GM20000 (cell line): ENCODE measurements at places on chromosomes 2 and 18.

DNA sequence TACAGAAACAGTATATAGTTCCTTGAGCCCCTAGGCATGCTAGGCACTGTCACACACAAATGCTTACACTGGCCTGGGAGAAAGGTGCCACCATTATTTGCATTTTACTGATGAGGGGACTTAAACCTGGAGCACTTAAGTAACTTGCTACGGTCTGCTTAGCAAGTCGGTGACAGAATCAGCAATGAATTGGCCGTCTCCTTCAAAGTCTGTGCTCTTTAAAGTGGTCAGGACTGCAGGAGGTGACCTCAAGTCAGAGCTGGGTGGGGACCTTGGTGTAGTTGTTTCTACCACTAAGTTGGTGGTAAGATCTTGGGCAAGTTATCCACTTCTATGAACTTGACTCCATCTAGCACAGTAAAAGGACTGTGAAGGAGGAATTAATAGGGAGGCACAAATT lies 34.8 kb downstream of the PTPRM start:
- DNase-seq: no peak

DNA sequence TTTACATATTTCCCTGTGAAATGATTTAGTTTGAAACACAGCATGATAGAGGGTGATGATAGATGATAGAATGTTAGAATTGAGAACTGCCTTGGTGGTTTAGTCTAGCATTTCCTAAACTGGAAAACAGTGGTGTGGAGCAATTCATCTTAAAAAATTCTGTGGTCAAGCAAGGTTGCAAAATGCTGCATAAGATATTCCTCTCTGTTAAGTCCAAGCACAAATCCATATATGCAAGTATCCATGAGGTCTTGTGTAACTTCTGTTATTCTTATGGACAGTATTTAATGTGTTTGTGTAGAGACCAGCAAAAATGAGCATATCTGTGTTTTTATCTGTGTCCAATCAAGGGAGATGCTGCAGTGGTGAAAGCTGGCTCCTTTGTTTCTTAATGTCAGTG lies 30.0 kb downstream of the CPS1 start:
- DNase-seq: no peak

DNA sequence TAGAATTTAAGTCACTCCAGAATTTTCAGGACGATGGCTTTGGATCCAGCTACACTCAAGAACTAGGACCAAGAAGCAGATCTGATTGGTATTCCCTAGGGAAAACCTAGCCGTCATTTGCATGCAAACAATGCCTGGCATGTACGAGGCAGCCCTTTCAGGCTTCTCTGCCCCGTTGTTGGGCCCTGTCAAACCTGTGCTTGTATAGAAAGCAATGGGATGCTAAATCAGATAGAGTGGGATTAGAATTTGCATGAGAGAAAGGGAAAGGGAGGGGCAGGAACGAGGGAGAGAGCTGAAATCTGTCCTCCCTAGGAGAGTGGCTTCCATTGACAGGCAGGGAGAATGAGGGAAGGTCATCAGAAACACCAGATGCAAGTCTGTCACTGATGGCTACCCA lies 28.6 kb downstream of the ARID5A start:
- no peak for DNase-seq

- no peak for DNase-seq
These were observed 247.0 kb downstream of the TWIST2 start for GRCh38 chr2:239094867-239095266.

GRCh38 chr2:65482971-65483370 lies 50.6 kb upstream of the SPRED2 start:
- DNase-seq: no peak

DNA sequence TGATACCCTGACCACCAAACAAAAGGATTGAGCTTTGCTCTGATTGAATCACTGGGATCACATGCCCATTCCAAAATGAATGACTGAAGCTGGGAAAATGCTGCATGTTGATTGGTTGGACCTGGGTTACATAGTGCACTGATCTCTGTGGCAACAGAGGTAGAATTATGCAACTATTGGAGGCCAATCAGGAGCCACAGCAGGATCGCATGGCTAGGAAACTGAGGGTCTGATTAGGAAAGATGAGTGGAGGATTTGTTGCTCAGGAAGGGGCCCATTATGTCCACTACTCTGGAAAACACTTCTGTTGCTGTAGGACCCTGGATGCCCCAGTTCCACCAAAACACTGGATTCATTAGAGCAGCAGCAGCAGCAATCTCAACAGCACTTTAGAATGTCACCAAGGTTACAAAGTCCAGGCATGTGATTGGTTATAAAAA lies 25.9 kb upstream of the SGPP2 start:
- DNase-seq: no peak

- DNase-seq: no peak
These were observed 138.9 kb downstream of the CCDC148 start for GRCh38 chr2:158317642-158318041.

- no peak for DNase-seq
These were observed 11.3 kb downstream of the CNNM4 start for GRCh38 chr2:96771796-96772618.

- no peak for DNase-seq
These were observed 259.0 kb upstream of the REG3G start for GRCh38 chr2:78766459-78766858.

DNA sequence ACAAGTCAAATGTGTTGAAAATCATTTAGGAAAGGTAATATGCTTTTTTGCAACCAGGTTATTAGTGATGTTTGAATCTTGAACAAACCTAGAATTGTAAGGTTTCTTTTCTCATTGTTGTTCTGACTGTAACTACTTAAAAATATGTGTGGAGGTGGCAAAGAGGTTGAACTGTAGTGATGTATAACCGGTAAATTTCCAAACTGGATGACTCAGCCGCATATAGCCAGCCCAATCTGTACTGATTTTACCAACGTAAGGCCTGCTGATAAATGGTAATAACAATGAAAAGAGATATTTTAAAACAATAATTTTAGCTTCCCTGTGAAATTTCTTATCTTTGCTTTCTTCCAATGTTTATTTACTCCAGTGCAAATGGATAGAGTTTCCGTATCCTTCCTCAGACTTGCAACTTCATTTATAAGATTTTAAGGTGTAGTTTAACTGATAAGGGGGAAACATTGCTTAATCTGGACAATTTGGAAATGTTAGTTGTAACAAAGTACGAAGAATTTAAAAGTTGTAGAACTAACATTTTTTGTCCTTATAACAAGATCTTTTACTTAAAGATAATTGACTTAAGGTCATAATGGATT lies 1170.4 kb upstream of the ZEB2 start:
- no peak for DNase-seq

GRCh38 chr2:68607837-68608236 lies 35.5 kb upstream of the PROKR1 start:
- no peak for DNase-seq
